ENCODE measurements at places on chromosomes 7 and 10. TPM values are rescaled to one million over a fixed set of nuclear protein-coding genes. Genes with fewer than 3 reads are reported as not detected.

Gene MEST
- total RNA-seq: 1.0 TPM

Gene PNLIP
- total RNA-seq: 1.1 TPM

Gene DRGX
- not detected for total RNA-seq

Gene HOXA10
- not detected for total RNA-seq

Gene GCK
- 0.11 TPM for total RNA-seq

Gene SAP25
- 3.2 TPM for total RNA-seq

Measured in K562 (cell line).